ENCODE measurements at places on chromosomes 6 and 20.

GRCh38 chr6:22530506-22530905 is 38.9 kb upstream of the HDGFL1 start:
- no peak for DNase-seq

DNA sequence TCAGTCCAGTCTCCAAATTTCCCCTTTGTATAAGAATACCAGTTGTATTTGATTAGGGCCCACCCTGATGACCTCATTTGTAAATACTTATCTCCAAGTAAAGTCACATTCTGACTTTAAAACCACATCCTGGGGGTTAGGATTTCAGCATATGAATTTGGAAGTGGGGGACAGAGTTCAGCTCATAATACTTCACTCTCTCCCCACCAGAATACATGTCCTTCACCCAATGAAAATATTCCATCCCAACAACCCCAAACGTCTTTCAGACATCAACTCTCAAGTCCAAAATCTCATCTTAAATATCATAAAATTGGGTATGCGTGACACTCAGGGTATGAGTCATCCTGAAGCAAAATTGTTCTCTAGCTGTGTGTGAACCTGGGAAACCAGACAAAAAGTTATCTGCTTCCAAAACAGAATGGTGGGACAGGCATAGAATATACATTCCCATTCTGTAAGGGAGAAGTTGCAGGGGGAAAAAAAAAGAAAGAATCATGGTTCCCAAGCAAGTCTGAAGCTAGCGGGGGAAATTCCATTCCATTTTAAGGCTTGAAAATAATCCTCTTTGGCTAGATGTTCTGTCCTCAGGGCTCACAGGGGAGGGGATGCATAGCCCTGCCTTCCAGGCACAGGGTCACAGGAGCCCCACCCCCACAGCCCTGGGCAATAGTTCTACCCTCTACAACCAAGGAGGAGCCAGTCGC is 113.9 kb downstream of the ADAT2 start:
- DNase-seq, result peak; percentile 5

DNA sequence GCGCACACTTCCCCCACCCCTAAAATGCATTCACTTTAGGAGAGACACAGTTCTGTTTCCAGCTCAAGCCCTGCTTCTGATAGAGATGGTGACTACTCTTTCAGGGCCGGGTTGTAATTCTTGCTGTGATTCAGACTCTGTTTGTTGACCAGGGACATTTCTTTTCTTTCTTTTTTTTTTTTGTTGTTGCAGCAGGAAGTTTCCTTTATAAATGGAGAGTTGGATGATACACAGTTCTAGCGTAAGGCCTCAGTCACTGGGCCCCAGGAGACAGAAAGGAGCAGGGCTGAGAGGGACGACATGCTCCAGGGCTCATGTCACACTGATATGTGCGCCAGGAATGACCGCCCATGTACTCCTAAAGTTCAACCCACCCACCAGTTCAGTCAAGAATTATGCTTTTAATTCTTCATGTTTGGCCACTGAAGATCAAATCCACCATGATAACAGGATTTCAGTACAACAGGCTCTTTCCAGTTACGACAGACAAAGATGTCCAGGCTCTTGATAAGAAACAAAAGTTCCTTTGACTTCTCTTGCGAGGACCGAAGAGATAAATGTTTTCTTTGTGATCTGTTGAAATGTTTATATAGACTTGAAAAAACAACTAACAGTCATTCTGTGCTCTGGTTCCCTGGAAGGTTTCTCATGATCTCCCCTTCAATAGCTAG is 142.5 kb downstream of the CD164 start:
- no peak for DNase-seq

DNA sequence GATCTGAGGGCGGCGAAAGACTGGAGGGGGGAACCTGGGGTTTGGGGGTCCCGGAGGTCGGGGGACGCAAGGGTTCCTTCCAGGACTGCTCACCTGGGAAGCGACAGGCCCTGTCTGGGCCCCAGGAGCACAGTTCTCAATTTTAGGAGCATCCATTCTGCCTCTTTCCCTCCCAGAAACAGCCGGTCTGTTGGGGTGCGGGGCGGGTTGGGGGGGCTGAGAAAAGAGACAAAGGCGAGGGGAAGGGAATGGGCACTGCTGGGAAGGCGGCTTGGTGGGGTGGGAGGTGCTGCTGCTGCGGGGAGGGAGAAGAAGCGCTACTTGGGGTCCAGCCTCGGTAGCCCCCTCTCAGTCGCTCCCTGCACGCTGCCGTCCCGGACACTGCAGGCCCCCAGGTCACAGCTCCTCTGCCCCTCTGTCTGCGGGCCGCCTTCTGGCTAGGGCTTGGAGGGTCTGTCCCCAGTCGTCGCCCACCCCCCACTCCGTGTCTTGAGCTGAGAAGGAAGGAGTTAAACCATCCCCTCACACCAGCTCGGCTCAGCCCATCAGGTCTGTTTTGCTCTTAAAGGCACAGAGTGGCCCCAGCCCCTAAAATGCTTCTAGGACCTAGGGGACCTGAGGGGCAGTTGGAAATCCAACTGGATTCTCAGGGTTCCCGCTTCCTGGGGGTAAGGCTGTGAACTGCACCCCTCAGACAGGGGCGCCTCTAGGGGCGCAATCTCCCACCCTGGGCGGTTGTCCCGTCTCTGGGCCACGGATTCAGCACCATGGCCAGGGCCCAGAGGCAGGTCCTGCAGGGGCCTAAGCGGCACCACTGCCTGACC is 690 bp downstream of the GDAP1L1 start:
- no peak for DNase-seq

GRCh38 chr6:48111143-48111506 is at the start of gene PTCHD4:
TSS of gene PTCHD4 (minus strand) at chr6:48111197. CDS start at chr6:48068957, 42,240 bp downstream.
- no peak for DNase-seq

GRCh38 chr6:113120582-113121285 is 736.4 kb upstream of the MARCKS start:
- DNase-seq, result peak; percentile 34

- no peak for DNase-seq
Measured at GRCh38 chr6:80946402-80946801, 806.1 kb downstream of the TENT5A start.

Measured in SW 1271 (cell line).